ENCODE measurements at places on chromosomes 3 and 15.

- no peak for DNase-seq
Observed at GRCh38 chr3:72383883-72384282, 464.4 kb downstream of the SHQ1 start.

- DNase-seq: no peak
Observed at GRCh38 chr15:98217356-98217755, 256.9 kb downstream of the ARRDC4 start.

DNA sequence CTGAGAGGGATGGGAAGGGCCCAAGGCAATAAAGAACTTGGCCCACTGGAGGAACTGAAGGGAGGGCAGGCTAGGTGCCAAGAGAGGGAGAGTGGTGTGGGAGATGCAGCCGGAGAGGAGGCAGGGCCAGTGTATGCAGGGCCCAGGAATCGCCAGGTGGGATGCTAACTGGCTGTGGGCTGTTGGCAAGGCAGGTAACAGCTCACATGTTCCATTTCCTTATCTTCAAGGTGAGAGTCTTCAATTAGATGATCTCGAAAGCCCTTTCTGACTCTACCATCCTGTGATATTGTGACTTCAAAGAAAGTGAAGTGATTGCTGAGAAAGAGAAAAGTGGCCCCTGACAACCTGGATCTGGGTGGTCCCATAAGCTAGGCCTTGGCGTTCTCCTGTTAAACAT, 49.0 kb downstream of the CASR start:
- DNase-seq: no peak

GRCh38 chr3:37210230-37210629, 35.8 kb upstream of the LRRFIP2 start:
- DNase-seq: no peak

- no peak for DNase-seq
Observed at GRCh38 chr3:133820889-133821675, 15.5 kb downstream of the SRPRB start.

- no peak for DNase-seq
Observed at GRCh38 chr3:71425491-71426071, 157.9 kb downstream of the FOXP1 start.

DNA sequence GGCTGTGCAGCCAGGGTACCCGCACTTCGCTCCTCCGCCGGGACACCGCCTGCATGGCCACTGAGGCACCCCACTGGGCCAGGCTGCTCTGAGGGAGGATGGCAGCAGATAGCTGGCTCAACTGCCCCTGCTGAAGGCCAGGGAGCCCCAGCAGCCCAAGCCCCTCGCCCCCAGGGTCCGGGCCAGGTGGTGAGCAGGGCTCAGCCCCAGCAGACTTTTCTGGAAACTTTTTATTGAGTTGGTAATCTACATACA, 11.5 kb downstream of the PLIN1 start:
- DNase-seq: no peak

- DNase-seq: no peak
Observed at GRCh38 chr3:105959851-105960250, 91.0 kb upstream of the CBLB start.

DNA sequence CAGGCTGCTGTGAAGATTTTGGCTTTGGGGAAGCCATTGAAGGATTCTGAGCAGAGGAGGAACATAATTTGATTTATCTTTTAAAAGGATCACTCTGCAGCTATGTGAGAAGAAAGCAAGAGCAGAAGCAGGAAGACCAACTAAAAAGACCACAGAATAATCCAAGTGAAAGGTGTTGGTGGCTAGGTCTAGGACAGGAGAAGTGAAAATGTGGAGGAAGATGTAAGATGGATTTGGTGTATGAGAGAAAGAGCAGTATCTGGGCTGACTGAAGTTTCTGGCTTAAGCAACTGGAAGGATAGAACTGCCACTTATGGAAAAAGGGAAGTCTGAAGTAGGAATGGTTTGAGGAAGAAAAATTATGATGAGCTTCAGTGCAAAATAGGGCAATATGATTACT, 62.0 kb downstream of the SFMBT1 start:
- no peak for DNase-seq

DNA sequence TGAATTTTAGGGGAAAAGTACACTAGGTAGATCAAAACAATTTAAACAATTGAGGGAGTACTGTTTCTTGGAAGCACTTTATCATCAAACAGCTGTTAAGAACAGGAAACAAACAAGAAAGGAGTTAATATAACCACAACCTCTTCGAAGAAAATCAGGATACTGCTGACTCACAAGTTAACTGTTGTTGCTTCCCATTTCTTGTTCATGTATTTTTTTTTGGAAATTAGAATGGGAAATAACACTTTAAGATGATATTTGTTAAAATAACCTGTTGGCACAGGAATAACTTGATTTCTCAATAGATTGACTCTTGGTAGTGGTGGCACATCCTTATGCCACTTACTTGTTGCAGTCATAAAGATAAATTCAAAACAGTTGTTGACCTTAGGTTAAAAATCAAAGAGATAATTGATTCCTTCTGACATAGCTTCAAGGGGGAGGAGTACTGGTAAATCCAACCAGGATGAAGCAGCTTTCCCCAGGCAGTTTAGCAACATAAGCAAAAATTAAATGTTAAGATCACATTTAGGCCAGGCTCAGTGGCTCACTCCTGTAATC, 3.3 kb downstream of the BNIP2 start:
- DNase-seq: no peak

GRCh38 chr15:29470311-29470710, 200.7 kb upstream of the NSMCE3 start:
- DNase-seq: no peak

GRCh38 chr3:29649815-29650547, 369.1 kb downstream of the RBMS3 start:
- peak; percentile 27 for DNase-seq

GRCh38 chr3:4864503-4864902, 114.7 kb upstream of the BHLHE40 start:
- no peak for DNase-seq

GRCh38 chr3:133472242-133472641, 72.4 kb downstream of the BFSP2 start:
- no peak for DNase-seq

- DNase-seq: no peak
Observed at GRCh38 chr3:126935756-126936509, 47.0 kb upstream of the PLXNA1 start.

- DNase-seq: no peak
Observed at GRCh38 chr3:167441256-167441655, 32.6 kb downstream of the SERPINI2 start.

DNA sequence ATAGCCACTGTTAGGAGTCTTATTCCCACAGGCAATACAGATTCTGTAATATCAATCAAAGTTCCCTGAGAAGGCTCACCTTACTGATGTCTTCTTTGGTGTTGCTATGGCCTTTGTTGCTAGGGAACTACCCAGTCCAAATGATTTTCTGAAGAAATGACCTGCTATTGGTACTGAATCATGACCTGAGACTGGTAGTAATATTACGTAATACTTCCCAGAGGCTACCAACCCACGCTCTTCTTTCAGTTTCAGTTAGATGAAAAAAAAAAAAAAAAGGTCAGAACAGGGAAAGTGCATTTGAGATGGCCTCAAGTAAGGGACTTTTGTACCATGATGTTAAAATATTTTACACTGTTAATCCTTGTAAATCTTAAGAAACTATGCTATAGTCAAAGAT, 1092.5 kb upstream of the EPHA6 start:
- no peak for DNase-seq

DNA sequence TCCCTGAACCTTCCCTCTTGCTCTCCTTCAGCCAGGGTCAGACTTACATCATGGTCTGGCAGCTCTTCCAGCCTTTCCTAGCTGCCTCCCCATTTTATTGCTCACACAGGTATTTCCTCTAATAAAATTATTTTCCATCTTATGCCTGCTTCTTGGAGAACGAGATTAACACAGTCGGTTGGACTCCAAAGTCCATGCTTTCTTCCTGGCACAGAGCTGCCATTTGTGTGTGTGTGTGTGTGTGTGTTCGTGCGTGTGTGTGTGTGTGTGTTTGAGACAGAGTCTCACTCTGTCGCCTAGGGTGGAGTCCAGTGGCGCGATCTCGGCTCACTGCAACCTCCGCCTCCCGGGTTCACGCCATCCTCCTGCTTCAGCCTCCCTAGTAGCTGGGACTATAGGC, 15.5 kb downstream of the FSD2 start:
- DNase-seq: no peak

GRCh38 chr3:56557831-56558170, 826 bp downstream of the CCDC66 start:
- no peak for DNase-seq

GRCh38 chr3:72001758-72002157, 216.8 kb upstream of the PROK2 start:
- DNase-seq: no peak

GRCh38 chr3:143002083-143002712, 828 bp downstream of the U2SURP start:
- DNase-seq: no peak

- DNase-seq: peak; percentile 58
Observed at GRCh38 chr3:119580067-119580760, 922 bp downstream of the ADPRH start.

- DNase-seq: no peak
Observed at GRCh38 chr15:58665672-58666071, 83.8 kb downstream of the ADAM10 start.

DNA sequence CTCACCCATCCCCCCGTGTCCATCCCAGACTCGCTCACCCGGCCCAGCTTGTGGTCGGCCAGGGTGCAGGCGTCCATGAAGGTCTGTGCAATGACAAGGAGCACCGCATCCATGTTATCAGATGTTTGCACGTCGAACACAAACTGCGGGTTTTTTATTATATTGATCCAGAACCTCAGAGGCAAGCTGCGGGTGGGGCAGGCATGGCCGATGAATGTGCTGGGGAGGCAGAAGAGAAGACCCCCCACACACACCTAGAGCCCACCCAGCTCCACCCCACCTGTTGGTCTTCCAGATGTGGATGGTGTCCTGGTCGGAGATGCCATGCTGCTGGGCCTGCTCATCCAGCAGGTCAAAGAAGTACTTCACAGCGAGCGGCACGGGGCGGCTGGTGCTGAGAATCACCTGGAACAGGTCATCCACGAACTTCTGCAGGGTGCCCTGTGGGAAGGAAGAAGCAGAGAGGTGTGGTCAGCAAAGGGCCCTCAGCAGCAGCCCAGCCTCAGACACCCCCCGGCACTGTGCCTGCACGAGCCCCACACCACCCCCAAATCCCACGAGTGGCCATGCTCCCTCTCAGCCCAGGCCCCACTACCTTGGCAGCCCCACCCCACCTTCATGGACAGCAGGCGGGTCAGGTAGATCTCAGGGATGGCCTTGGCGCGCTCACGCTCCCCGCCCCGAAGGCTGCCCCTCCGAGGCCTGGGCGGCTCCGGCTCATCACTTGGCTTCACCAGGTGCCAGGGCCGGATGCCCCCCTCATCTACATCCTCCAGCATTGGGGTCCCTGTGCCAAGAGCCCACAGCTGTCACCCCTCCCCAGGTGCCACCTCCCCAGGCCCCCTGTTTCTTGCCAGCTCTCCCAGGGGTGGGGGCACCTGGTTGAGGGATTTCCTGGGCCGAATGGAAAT, 20.3 kb downstream of the PLXNB1 start:
- DNase-seq: no peak

DNA sequence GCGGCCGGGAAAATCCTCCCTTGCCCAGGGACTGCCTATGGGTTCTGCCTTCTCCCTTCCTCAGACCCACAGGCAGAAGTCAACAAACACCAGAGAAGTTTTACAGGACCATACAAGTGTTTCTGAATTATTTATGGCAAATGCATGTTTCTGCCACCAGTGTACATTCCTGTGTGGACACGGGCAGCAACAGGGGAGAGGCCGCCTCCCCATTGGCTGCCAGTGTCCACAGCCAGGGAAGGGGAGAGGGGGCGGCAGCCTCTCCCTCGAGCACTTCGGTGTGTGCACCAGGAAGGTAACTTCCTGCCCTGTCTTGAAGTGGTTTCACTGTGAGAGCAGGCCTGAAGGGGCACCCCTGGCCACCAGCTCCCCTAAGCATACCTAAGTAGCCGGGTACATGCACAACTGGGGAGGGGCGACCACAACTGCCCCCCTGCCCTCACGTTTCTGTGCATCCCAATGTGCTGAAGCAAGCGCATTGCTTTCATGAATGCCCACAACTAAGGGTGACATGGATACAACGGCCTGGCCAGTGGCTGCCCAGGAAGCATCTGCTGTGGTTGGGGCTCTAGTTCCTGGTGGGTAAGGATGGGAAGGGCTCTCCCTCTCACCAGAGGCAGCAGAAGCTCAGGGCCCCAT, 14.8 kb upstream of the SHISA5 start:
- no peak for DNase-seq

GRCh38 chr3:25468866-25469319, 40.8 kb downstream of the RARB start:
- DNase-seq: peak; percentile 70

DNA sequence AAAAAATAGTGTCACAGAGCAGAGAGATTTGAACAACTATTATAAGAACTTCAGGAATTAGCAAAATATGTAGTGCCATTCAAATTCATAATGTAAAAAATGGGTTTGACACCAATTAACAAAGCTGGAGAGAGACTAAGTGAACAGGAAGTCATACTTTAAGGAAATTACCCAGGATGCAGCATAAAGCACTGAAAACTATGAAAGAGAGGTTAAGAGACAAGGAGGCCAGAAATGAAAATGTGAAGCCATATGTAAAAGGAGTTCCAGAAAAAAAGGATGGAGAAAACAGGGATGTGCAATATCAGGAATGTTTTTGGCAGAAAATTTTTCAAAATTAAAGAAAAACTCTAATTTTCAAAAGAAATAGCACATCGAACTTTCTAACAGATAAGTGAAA, 57.6 kb downstream of the SLCO2A1 start:
- no peak for DNase-seq

DNA sequence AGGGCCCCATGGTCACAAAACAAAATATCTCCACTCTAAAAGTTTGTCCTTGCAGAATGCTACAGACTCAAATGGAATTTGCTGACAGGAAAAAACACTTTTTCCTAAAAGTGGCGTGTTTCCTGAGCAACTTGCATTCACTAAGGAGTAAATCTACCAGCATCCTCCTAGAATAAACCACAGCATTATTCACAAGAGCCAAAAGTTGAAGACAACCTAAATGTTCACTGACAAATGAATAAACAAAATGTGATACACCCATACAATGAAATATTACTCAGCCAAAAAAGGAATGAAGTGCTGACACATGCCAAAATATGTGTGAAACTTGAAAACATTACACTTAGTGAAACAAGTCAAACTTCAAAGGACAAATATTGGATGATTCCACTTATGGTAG, 28.9 kb downstream of the ITGB5 start:
- no peak for DNase-seq

- no peak for DNase-seq
Observed at GRCh38 chr3:195597848-195598247, 14.1 kb upstream of the APOD start.

- DNase-seq: peak; percentile 78
Observed at GRCh38 chr3:44477312-44478030, at the start of gene ZNF445. Gene ZNF445, minus strand, starts transcription at chr3:44477670. Its CDS starts 22,121 bp downstream, at chr3:44455549.

- no peak for DNase-seq
Observed at GRCh38 chr3:157427901-157428300, 8.7 kb upstream of the PTX3 start.

- DNase-seq: no peak
Observed at GRCh38 chr3:100270215-100270583, 9.4 kb downstream of the TBC1D23 start.

DNA sequence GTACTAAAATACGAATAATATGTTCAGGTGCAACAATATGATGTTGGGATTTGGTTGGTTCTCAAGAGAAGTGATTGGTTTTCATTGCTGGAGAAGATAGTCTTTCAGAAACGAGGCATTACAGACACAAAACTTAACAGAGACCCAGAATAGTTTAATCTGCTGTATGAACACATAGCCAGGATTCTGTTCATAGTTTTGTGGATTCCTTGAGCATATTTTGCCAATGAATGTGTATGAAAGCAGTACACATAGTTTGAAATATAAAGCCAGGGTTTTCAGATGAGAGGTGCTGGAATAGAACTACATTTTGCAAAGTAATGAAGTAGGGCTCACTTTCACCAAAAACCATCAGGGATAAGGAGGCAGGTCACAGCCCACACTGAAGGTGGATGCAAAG, 5.7 kb upstream of the MCTP2 start:
- DNase-seq: no peak
